ENCODE measurements at places on chromosomes 11 and 22. TPM values are rescaled to one million over a fixed set of nuclear protein-coding genes. Genes with fewer than 3 reads are reported as not detected.

- peak; percentile 56 for DNase-seq
Measured at GRCh38 chr11:35144136-35144741, 5.3 kb downstream of the CD44 start.

DNA sequence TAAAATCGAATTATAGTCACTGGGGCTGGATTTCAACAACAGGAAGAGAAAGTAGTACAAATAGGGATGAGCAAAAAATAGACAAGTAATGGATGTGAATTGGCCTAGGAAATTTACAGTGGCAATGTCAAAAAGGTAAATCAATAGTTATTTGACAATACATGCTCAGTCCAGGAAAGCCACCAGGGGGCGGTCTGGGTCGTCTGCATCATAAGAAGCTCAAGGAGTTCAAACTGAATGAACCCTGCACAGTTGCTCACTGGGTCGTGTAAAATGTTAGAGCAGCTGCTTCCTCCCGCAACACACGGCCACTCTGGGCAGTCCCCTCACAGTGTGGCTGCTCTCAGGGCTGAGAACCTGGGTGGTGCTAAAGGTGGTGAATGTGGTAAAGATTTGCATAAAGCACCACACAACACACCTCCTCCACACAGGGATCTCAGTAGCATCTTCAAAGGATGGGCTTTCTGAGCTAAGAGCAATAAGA, 85.9 kb downstream of the ZNF280B start:
- DNase-seq: peak; percentile 11

DNA sequence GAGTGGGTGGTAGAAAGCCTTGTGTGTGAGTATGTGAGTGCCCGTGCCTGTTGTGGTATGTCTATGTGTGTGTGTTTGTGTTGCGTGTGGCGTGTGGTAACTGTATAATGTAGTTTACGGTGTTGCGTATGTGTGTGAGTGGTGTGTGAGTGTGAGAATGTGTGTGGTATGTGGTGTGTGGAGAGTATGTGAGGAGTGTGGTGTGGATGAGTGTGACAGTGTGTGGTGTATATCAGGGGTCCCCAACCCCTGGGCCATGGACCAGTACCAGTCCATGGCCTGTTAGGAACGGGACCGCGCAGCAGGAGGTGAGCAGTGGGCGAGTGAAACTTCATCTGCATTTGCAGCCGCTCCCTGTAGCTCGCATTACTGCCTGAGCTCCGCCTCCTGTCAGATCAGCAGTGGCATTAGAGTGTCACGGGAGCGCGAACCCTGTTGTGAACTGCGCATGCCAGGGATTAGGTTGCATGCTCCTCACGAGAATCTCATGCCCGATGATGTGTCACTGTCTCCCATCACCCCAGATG, 5.7 kb downstream of the UPK3A start:
- DNase-seq: peak; percentile 39

DNA sequence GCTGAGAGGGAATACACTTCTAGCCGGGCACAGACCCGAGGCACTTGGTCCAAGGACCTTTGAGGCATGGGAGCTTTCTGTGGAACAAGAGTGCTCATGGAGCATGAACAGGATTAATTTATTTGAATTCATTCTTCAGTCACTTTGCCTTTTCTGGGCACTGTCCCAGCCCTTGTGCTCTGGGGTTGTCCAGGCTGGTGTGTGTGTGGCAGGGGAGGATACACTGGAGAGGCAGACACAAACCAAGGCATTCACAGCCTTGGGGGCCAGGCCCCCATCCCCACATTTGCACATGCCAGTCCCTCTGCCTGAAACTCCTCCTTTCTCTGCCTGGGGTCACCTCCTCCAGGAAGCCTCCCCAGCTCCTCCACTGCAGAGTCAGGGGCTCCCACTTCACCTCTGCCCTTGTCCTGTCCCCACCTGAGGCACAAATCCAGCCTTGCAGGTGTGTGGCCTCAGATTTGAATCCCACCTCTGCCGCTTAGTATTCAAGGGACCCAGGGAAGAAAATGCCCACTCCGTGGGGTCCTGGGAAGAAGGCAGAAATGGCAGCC, 55.5 kb downstream of the MYO7A start:
- no peak for DNase-seq

The OR5L2 gene
- polyA plus RNA-seq: not detected
